ENCODE measurements at places on chromosomes 2 and 18. TPM values are rescaled to one million over a fixed set of nuclear protein-coding genes. Genes with fewer than 3 reads are reported as not detected.

Gene GPR39
- 0.62 TPM for total RNA-seq

Gene HAAO
- 6.0 TPM for total RNA-seq

Gene INHBB
- 4.7 TPM for total RNA-seq

Gene SERPINB10
- not detected for total RNA-seq

DNA sequence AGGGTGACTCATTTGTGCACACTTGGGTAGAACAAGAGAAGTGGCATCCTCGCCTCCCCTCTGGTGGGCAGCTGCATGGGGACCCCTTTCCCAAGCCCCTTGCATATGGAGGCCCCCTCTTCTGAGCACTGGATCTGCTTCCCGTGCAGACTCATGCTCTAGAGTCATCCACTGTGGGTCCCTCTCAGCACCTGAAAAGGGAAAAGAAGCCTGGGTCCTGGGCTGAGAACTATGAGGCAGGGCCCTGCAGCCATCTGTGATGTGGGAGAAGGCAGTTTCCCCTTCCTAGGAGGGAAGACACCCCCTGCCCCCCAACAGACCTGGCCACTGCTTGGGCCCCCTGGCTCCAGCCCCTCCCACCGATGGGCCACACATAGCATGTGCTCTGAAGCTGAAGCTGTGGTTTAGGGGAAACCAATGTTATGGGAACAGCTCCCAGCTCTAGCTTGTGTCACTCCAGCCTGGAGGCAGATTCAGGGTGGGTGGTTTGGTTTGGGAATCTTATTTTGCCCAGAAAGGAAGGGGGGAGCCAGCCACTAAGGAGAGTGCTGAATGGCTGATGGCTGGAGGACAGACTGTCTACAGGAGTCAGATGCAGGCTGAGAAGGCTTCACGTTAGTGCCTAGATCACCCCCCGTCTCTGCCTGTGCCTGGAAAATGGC, 172.8 kb downstream of the GLI2 start:
- DNase-seq = no peak

- no peak for DNase-seq
These were observed 328 bp upstream of the INHBB start for GRCh38 chr2:120345608-120346007.

DNA sequence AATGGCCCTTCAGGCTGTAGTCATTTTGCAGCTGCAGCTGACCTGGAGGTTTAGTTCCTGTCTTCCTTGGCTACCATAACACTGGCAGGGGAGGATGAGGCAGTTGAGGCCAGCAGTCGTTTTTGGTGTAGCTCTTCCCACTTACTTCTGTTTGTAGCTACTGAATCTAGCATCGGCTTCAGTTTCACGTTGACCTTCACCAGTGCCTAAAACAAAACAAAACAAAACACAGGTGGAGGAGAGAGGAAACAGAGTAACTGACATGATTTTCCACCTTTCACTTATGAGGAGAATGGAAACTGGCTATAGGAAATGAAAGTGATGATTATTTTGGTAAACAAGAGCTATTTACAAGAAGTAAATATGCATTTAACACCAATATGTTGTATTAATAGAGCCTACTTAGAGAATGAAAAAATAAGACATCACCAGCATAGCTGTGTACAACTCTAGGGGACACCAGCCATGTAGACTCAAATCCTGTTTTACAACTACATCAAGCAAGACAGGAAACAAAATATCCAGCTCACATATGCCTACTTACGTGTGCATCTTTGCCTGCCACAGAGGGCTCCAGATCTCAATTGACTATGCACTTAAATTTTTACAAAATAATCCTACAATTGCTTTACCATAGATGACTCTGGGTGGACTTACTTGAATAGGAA, 236.9 kb downstream of the AGPS start:
- DNase-seq = no peak

GRCh38 chr2:207498427-207498826, 31.3 kb upstream of the CREB1 start:
- no peak for DNase-seq

DNA sequence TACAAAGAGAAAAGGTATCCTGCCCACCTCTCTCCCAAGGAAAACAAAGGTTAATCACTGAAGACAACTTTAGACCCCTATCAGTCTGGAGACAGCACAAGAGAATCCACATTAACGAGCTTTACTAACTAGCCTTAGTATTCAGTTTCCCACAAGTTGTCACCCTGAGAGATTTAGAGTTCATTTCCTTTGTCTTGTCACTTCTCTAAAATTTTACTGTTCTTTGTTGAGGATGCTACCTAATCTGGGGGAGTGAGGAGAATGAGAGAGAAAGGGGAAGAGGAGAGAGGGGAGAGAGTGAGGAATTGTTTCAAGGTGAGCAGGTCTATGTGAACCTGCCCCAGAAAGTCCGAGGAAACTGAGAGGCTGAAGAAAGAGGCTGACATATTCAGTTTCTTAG, 28.4 kb downstream of the C2orf76 start:
- DNase-seq = no peak

DNA sequence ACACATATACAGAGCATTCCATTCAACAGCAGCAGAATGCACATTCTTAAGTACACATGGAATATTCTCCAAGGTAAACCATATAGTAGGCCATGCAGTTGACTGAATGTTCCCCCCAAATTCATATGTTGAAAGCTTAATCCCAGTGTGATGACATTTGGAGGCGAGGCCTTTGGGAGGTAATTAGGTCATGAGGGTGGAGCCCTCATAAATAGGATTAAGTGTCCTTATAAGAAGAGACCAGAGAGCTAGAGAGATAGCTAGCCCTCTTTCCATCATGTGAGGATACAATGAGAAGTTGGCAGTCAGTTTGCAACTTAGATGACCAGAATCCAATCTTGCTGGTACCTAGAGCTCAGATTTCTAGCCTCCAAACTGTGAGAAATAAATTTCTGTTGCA, 27.6 kb downstream of the TMEM185B start:
- no peak for DNase-seq

DNA sequence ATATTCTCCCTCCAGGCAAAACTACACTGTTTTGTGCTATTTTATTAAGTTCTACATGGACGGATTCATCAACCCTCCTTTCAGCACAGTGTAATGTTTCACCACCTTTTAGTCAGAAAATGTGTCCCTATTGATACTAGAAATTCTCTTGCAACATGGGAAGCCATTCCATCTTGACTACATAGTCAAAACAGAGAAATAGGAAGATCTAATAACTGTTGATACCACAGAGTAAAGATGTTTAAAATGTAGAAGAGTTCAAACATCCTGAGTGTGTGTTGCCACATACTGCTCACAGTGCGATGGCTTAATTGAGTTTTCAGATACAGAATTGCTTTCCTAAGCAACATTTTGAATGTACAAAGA, 492.2 kb upstream of the RAB12 start:
- DNase-seq = no peak

DNA sequence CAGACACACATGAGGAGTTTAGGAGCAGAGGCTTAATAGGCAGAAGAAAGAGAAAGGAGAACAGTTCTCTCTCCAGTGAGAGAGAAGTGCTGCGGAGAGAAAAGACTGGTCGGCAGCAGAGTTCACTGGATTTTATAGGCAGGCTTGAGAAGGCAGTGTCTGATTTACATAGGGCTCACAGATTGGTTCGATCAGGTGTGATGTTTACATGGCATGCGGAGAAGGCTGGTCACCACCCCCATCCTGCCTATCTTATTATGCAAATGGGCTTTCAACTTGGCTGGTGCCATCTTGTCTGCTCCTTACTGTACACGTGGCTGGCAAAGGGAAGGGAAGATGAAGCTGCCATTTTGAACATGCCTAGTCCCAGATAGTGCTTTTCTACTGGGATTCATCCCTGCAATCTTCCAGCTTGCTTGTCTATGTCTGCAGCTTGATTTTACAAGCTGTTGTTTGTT, 113.4 kb downstream of the AP1S3 start:
- no peak for DNase-seq

GRCh38 chr18:9673296-9674251, 34.5 kb upstream of the RAB31 start:
- no peak for DNase-seq

DNA sequence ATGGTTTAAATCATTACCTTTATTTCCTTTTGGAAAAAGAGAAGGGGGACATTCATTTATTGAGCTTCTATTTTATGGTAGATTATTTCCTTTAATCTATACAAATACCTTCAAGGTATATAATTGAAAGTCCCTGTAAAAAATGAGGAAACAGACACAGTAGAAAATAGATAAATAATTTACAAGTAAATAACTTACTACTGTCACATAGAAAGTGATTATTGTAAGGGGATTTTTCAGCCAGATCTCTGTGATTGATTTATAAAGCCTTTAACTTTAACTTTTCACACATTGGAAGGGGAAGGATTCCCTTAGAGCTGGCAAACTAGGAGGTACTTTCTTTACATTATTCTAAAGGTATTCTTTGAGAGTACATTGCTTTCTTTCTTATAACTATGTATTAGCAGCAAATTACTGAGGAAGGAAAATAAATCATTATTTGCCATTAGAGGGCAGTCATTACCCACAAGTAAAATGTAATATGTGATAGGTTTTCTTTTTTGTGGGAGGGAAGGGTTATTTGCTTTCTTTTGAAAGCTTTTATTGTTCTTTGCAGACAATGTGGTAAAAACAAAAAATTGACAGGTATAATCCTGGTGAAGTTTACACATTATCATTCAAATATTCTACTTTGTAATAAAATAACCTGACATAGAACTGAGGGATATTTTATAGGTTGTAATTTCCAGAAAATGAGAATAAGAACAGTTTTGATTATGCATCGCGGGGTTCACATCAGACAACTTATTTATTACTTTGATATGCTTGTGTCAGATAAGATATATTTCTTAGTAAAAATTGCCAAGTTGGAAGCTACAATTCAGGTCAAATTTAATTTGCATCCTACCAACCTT, 24.8 kb upstream of the RPE start:
- no peak for DNase-seq

DNA sequence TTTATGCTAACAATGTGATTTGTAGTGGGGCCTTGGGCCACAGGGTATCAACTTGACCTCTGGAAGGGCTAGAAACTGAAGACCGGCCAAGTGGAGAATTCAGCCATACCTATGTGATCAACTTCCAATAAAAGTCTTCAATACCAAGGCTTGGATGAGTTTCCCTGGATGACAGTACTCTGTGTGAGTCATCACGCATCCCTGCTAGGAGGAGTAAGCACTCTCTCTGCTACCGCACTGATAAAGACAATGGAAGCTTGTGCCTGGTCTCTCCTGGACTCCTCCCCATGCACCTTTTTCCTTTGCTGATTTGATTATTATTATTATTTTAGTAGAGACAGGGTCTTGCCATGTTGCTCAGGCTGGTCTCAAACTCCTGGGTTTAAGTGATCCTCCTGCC, 58.1 kb downstream of the SKA1 start:
- no peak for DNase-seq
